GM12891 (cell line): ENCODE measurements at places on chromosomes 16 and 17.

DNA sequence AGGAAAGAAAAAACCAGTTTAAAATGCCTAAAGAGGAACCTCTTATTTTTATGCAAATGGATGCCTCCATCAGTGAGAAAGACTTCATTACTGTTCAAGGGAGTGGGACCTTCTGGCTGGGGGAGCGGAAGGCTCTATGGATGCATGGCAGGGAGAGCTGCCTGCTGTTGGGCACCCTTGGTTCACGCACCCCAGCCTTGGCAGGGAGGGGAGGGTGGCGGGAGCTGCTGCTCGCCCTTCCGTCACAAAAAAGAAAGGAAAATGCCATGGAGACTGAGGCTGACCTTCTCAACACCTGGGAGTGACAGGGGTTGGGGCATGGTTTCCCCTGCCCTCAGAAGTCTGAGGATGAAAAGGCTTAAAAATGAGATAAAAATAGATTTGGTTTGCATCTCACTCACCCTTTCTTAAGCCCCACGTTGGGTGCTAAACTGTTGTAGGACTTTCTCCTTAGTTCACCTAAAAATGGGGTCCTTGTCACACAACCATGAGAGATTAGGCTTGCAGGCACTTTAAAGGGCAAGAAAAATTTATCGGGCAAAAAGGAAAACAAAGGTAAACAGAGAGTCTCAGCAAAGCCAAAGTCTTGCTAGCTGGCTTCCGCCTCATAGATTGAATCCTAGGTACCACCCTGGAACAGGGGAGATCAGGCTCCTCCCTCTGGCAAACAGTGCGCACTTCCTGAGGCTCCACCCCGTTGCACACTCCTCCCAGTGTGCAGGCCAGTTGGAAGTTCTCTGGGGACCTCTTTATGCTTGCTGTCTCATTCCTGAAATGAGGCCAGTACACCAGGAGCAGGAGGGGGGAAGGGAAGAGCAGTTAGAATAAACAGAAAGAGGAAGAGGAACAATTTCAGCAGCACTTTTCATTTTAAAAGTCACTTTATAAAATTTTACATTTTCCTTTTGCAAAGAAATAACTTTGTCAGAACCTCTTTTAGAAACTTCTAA, 31.6 kb downstream of the PHKB start:
- no peak for DNase-seq

- no peak for DNase-seq
These were observed 221.6 kb upstream of the SDK2 start for GRCh38 chr17:73865831-73866230.

DNA sequence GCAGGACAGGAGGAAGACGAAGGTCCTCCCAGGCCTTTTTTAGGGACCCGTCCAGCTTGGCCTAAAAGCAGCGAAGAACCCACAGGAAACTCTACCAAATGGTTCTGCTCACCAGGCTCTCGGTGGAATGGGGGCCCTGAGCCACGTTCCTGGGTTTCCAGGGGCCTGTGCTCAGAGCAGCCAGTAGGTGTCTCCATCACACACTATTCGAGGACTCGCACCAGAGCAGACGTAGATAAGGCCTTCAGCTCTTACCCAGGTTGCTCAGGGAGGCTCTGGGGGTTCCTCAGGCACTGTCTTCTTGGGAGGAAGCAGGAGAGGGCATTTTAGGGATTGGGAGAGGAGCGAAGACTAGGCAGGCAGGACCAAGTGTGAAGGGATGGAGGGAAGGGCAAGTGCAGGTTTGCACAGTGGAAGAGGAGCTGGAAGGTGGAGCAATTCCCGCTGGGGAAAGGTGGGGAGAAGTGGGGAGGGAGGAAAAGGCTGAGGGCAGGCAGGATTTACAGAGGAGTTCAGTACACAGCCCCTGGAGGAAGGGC, 157.1 kb downstream of the RGS9 start:
- DNase-seq: peak; percentile 60

DNA sequence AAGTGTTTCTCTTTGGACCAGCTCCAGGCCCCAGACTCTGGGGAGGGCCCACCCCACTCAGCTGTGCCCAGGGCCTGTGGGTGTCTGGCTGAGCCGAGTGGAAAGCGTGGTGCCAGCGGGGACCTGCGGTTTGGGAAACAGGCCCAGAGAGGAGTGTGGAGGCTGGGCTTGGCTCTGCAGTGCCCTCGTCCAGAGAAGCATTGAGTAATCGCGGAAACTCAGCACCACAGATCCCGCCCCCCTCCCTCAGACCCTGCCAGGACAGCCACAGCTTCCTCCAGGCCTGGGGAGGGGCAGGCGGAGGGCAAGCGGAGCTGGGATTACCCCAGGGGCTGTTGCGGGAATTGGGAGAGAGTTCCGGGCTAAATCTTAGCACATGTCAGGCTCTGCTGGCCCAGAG, 14.6 kb upstream of the PITPNA start:
- peak; percentile 62 for DNase-seq

DNA sequence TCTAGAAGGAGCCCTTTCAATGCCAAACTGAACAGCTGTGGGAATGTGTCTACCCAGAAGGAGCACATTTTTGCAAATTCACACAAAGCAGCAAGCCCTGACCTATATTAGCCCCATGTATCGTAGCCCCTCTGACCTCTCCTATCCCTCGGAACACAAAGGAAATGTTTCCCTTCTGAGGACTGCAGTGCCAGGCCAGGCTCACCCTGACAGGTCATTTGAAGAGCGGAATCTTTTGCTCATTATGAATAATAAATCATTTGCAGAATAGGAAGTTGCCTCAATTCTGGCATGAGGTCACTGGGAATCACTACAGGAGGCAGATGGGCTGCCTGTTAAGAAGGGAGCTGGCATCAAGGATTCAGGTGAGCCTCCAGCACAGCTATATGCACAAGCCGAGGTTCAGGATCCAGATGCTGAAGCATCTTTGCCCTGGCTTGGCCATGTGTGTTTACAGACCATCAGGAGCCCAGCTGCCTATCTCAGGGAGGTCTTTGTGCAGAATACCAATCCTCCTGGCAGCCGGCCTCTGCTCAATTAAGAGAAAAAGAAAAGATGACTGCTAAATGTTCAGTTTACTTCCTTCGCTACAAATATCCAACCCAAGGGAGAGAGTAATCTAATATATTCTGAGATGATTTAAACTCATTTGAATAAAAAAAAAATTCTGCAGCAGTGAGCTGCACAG, 119.4 kb downstream of the USP31 start:
- no peak for DNase-seq

DNA sequence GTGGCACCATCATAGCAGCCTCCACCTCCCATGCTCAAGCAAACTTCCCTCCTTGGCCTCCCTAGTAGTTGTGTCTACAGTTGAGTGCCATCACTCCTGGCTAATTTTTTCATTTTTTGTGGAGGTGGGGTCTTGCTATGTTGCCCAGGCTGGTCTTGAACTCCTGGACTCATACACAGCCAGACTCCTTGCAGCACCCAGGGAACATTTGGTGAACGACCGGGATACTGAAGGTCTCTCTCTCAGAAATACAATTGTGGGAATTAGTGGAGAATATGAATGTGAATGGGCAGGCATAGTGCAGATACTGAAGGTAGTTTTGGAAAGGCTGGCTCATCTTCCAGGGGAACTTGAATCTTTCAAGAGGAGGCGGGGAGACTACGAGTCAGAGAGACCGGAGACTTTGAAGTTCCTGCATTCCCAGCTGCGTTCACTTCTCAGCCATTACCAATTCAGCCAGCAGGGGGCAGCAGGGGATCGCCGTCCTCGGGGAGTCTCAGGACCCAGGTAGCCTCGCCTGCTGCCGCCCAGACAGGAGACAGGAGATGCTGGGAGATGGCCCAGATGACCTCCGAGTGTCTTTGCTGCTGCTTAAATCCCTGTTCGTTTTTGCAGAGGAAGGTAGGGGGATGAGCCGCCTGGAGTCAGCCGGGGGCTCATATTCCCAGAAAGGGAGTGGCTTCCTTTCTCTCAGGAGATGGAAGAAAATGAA, 68.6 kb downstream of the HAPSTR1 start:
- DNase-seq: peak; percentile 50

DNA sequence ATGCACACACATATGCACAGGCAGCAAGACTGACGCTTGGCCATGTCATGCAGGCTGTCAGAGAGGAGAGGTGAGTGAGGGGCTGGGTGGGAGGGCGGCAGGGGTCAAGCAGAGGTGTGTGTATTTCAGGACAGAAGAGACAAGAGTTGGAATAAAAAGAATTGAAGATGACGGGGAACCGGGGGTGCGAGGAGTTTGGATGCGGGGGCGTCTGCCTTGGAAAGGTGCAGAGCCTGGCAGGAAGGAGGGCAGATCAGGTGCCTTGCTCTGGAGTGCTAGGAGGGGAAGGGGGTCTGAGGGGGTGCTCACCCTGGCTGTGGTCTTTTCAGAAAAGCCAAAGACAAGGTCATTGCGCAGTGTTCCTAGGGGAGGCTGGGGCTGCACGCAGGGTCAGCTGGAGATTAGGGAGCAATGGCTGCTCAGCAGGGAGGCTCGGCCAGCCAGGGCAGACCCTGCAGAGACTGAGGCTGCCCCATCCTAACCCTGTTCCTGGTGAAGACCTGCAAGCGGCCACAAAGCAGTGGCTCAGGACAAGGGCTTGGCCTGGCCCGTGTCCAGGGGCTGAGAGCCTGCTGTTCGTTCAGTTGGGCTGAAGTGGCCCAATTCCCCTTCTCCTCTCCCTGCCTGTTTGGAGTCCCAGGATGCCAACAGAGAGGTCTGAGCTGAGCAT, 23.7 kb upstream of the CBX4 start:
- DNase-seq: no peak

DNA sequence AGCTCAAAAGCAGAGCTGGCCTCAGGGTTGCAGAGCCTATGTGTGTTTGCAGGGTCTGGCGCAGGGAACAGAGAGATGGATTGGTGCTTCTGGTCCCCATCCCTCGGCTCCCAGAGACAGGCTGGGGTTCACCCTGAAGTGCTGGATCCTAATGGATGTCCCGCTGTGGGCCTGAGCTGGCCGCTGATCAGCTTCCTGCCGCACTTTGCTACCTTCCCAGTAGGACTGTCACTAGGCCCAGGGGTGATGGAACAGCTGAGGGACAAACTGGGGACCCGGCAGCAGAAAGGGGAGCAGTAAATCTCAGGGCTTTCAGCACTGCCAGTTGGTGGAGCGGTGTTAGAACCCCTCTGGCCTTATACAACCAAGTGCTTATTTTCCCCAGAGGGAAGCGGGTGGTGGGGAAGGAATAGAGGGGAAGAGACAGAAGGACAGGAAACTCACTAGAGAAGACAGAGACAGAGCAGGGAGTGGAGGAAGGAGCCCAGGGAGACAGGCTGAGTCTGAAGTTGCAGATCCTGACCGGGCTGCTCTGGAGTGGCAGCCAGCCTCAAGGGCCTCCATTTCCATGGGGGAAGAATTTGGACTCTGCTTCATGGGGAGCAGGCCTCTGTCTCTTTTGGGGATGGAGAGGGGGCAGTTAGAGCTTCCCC, 78.6 kb downstream of the MRM1 start:
- no peak for DNase-seq

DNA sequence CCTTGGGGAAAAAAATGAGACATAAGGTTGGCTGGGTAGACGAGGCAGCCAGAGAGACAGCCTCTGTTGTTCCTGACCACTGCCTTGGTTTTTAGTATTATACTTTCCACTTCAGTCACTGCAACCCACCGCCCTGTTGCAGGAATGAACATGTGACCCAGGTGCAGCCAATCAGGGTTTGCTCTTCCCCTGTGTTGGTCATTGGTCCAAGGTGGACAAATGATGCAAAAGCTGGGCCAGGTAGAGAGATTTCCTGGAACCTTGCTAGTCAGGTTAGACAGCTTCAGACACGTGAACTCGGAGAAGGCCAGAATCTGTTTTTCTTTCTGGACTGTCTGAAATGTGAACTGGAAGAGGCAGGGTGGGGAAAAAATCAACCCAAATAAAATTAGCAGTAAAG, 452.4 kb upstream of the RBFOX1 start:
- no peak for DNase-seq

DNA sequence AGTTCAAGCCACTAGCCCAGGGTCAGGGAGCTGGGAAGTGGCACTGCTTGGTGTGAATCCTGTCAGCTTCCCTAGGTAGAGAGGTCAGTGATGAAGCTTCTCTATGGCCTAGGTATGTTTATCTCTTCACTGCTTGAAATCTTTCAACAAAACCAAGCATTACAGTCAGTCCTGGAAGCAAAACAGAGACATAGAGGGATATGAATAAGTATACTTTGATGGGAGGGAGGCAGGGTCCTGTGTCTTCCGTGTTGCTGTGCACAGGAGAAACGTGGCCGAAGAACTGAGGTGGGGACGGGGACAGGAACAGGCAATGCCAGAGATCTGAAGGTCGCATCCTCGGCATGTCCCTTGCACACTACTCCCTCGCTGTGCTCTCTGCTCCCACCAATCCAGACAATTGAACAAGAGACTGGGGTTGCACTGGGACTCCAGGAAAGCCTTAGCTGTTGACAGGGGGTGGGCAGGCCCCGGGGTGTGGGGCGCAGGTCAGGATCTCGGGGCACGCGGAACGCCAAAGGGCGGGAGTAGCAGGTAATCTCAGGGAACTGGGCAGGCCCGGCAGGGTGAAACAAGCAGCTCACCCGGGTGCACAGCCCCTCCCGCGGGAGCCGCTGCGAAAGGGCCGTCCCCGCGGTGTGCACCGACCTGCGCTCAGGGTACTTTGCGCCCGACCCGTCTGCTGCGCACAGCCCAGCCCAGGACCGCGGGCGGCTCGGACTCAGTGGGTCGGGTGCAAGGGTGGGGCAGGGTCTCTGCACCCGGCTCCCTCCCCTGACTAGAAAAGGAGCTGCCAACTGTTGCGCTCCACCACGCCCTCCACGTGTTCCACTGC, at the start of gene MT1H:
TSS of gene MT1H (plus strand) at position 810 of the 835 bp plus-strand sequence. CDS start 71 bp downstream, outside the sequence.
- no peak for DNase-seq

GRCh38 chr16:20910781-20911321, 10.3 kb downstream of the LYRM1 start:
- no peak for DNase-seq

DNA sequence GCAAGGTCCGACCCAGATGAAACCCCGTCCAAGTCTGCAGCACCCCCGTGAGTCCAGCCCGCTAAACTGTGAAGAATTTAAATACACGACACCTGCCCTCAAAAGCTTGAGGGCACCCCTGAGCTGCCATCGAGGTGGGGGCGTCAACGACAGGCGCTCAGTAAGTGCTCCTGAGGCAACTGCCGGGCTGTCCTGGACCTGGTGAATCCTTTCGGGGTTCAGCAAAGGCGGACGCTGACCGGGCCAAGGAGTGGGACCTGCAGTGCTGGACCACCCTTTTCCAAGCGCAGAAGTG, 512 bp upstream of the ENDOV start:
- DNase-seq: no peak
